SW 1271 (cell line): ENCODE measurements at places on chromosomes 5 and 9.

GRCh38 chr5:110032376-110032775, 342.6 kb downstream of the MAN2A1 start:
- no peak for DNase-seq

- no peak for DNase-seq
Measured at GRCh38 chr5:141514330-141515133, 25.7 kb downstream of the PCDHGC5 start.

DNA sequence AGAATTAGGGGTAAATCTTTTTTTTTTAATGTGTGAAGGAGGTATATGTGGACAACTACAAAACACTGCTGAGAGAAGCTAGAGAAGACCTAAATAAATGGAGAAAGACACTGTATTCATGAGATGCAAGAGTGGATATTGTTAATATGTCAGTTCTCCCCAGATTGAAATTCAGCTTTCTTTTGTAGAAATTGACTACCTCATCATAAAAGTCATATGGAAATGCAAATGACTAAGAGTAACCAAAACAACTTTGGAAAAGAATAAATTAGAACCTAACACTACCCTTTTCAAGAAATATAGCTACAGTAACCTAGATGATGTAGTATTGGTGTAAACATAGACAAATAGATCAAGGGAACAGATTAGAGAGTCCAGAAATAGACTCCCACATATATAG, 400.7 kb downstream of the ADGRV1 start:
- no peak for DNase-seq

DNA sequence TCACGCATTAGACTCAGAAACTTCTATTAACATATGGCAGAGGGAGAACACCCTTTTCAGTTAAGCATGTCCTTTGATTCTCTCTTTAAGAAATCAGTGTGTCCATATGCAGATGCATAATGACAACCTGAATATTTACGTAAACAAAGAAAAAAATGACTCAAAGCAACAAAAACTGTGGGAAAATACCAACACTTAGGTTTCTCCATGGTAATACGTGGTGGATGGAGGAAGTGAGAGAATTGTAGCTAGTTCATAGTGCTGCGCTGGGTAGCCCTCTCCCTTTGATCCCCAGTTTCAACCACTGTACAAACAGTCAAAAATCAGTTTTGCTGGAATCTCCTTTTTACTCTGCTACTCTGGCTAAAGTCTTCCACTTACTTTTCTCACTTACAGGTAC, 2.0 kb upstream of the MAP3K1 start:
- no peak for DNase-seq

- no peak for DNase-seq
Measured at GRCh38 chr9:119877306-119877705, 508.1 kb upstream of the BRINP1 start.

- DNase-seq: no peak
Measured at GRCh38 chr5:15763754-15764153, 263.8 kb downstream of the FBXL7 start.

- no peak for DNase-seq
Measured at GRCh38 chr9:98235126-98235525, 20.3 kb downstream of the TBC1D2 start.

DNA sequence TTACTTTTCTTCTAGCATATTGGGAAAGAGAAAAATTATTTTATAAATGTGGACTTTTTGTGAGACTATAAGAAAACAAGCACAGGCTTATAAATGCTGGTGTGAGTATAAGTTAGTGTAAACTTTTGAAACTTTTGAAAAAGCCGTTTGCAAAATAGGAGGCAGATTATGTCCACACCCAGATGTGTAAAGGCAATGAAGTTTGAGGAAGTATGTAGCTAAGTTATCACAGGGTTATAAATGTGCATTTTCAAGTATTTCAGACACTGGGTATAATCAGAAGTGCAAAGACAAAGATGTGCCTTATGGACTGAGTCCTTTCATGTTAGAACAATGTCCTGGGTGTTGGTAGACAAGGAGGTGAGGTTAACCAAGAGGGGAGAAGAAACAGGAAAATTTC, 85.5 kb downstream of the ANXA1 start:
- no peak for DNase-seq

- no peak for DNase-seq
Measured at GRCh38 chr5:134110382-134110781, 4.1 kb upstream of the TCF7 start.

DNA sequence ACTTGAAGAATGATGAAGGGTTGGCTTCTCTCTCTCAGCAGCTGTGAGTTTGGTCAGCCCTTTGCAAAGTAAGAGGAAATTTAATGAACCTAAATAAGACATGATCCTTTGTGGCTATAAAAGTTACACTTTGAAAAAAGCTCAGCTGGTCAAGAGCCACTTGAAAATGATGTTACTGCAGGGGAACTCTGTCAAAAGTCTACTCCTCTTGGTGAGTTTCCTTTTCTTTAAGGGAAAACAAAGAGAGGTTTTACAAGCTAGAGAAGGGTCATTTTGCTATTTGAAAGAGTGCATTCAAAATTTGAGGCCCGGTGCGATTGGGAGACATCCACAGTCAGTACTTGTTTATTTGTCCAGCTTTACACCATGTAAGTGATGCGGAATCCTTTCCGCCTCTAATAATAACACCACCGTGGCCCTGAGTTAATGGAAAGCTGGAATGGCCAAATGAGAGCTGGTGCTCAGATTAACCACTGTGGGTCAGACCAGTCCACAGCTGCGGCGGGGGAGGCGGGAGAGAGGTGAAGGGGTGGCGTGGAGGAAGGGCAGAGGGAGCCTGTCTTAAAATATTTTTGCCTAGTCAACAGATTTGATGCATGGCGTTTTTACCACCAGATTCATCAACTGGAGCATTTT, 404.0 kb downstream of the TLE4 start:
- DNase-seq: no peak

GRCh38 chr5:123673107-123673506, 161.1 kb downstream of the CSNK1G3 start:
- DNase-seq: no peak

- DNase-seq: no peak
Measured at GRCh38 chr5:85388770-85389169, 1004.1 kb upstream of the EDIL3 start.

GRCh38 chr9:110065532-110065931, 142.4 kb downstream of the C9orf152 start:
- DNase-seq: no peak

GRCh38 chr9:132669698-132670456, at the start of gene DDX31:
TSS of gene DDX31 (minus strand) at chr9:132669983. CDS start at chr9:132669934, 49 bp downstream.
- peak; percentile 78 for DNase-seq

DNA sequence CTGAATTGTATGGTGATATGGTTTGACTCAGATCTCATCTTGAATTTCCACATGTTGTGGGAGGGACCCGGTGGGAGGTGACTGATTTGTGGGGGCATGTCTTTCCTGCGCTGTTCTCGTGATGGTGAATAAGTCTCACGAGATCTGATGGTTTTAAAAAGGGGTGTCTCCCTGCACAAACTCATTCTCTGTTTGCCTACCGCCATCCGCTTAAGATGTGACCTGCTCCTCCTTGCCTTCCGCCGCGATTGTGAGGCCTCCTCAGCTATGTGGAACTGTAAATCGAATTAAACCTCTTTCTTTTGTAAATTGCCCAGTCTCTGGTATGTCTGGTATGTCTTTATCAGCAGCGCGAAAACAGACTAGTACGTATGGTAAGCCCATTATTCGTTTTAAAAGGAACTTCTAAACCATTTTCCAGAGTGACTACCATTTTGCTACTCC, 48.7 kb downstream of the SLC36A1 start:
- DNase-seq: no peak

DNA sequence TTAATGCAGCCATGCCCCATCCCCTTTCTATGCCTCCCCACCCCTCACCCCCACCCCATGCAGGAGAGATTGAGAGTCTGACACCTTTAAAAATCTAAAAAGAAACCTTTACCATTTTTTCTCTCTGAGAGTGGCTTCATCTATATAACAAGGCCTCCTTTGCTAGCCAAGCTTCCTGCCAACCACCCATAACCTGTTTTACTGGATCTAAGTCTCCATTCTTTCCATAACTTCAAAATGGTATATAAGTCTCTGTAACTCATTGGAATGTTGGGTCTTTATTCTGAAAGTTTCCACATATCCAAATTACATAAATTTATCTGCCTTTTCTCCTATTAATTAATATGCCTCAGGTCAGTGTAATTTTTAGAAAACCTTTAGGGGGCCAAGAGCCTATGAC, 1174.0 kb downstream of the MAT2B start:
- no peak for DNase-seq

DNA sequence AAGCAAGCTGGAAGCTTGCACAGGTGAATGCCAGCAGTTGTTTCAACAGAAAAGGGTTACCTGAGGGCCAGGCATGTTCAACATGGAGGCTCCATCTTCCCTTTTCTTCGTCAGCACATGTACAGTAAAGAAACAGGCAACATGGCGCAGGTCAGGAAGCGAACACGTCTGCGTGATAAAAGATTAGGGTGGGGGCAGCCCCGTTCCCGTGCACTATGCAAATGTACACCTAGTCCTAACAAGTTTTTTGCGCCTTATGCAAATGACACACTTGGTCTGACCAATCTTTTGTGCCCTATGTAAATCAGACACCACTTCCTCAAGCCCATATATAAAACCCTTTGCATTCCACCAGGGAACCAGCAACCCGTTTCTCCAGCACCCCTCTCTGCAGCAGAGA, 452.1 kb upstream of the PTPRD start:
- DNase-seq: no peak

- no peak for DNase-seq
Measured at GRCh38 chr5:31674371-31674951, 35.5 kb downstream of the PDZD2 start.

DNA sequence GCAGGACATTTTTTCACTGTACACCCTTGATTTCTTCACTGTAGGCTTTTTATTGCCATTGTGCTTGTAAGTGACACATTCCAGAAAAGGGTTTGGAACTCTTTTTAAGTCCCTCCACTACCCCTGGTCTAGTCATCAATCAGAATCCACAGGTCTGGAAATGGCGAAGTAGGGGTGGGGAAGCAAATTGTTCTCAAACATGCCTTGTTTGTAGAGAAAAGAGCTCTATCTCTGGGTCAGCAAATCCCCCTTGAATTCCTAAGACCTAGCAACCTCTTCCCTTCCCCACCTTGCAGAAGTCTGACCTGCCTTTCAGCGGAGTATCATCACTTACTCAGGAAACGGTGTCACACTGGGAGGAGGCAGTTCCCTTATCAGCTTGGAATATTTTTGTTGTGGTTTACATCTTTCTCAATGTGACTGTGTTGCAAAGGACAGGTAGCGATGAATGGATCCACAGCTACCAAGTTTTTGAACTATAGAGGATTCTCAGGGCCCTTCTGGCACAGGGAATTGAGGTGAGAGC, 3.2 kb downstream of the SH3RF2 start:
- DNase-seq: no peak

DNA sequence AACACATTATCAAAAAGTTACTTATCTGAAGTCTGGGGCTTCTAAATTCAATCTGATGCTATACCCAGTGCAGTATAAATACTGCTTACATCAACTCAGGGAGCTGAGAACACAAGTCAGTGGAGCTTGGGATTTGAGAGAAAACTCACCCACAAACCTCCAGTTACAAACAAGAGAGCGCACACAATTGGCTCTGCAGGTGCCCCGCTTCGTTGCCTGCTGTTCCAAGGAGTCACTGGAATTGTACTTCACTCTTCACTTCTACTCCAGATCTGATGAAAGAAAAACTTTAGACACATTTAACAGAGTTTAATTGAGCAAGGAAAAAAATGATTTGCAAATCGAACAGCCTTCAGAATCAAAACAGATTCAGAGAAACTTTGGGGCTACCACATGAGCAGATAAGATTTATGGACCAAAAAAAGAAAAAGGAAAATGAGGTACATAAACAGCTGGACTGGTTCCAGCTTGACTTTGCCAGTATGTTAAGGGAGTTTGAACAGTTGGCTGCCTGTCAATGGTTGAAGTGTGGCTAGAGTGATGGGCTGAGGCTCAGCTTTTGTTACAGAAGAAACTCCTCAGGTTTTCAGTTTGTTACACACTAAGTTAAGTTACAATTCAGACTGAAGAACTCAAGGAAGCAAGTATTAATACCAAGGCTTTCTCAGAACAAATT, 156.6 kb downstream of the AOPEP start:
- DNase-seq: no peak

DNA sequence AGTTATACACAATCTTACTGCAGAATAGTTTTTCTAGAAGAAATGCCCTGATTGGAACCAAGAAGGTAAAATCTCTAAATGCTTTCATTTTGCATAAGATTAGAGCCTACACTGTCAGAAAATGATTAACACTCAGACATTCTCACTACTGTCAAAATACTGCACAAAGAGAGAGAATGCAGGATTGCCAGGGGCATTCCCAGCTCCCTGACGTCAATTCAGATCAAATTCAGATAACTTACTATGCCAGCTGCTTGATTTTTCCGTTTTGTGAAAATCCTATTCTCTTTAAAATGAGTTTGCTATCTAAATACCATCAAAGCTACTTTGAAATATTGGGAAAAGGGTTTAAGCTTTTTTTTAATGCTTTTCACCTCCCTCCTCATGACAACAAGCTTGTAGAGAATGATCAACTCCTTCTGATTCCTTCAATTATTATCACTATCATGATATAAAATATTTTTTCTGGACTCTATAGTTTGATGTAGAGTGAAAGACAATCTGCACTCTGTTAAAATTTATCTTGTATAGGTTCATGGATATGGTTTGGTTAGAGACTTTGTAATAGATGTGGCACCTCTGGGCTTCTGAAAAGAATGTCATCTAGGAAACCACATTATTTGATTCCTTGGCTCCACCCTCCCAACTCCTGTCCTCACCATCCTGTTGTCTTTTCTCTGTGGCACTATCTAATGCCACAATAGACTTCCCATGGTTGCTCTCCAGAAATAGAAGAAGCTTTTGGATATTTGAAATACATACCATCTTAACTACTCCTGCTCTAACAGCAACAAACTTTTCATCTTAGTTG, 407.7 kb downstream of the PDE4D start:
- no peak for DNase-seq

GRCh38 chr9:133603135-133603927, 5.9 kb downstream of the FAM163B start:
- DNase-seq: no peak

- peak; percentile 19 for DNase-seq
Measured at GRCh38 chr5:10366310-10367272, 13.1 kb downstream of the MARCHF6 start.

GRCh38 chr9:36876056-36876455, 158.0 kb downstream of the PAX5 start:
- DNase-seq: no peak
